ENCODE measurements at places on chromosomes 7 and 10.

- DNase-seq = peak; percentile 40
Observed at GRCh38 chr7:140640060-140640637, 464 bp downstream of the DENND2A start.

- DNase-seq = no peak
Observed at GRCh38 chr10:124109261-124109660, 15.9 kb upstream of the CHST15 start.

- DNase-seq = no peak
Observed at GRCh38 chr10:1208366-1209311, 152.5 kb downstream of the WDR37 start.

GRCh38 chr7:128840326-128841170 is 10.3 kb downstream of the FLNC start:
- no peak for DNase-seq

DNA sequence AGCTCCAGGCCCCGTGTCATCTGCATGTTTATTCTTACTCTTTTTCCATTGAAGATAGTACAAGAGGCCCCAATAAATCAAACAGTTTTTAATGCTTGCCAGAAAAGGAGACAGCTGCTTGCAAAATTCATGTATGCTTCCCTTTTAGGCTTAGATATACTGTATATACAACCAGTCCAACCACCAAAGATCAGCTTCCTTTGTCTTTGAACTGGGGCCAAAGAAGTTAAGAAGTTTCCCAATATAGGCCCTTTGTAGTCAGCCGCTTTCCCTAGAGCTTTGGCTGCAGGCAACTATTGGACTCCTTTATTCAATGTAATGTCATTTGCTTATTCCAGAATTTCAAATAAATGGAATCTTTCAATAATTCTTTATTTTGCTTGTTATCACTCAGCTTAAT is 1395.0 kb downstream of the GATA3 start:
- DNase-seq = no peak

All from fibroblast of pulmonary artery (primary cell).